AG08396 (cell line): ENCODE measurements at places on chromosomes 12 and 14.

DNA sequence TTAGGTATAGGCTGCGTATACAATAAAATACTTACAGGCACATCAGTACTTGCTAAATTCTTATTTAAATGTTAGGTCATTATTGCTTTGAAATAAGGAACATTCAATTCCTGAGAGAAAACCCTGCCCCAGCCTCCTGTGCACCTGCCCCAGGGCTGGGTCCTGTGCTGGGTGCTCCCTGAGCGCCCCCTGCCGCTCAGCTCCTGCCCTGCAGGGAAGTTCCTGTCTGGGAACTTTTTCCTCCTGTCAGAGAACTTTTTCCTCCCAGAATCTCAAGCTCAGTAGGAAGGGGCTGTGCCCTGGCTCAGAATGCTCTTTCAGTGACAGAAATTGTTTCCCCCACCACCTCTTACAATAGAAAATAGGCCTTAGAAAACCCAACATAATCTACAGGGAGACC is 751.1 kb downstream of the TMEM121 start:
- DNase-seq: no peak

DNA sequence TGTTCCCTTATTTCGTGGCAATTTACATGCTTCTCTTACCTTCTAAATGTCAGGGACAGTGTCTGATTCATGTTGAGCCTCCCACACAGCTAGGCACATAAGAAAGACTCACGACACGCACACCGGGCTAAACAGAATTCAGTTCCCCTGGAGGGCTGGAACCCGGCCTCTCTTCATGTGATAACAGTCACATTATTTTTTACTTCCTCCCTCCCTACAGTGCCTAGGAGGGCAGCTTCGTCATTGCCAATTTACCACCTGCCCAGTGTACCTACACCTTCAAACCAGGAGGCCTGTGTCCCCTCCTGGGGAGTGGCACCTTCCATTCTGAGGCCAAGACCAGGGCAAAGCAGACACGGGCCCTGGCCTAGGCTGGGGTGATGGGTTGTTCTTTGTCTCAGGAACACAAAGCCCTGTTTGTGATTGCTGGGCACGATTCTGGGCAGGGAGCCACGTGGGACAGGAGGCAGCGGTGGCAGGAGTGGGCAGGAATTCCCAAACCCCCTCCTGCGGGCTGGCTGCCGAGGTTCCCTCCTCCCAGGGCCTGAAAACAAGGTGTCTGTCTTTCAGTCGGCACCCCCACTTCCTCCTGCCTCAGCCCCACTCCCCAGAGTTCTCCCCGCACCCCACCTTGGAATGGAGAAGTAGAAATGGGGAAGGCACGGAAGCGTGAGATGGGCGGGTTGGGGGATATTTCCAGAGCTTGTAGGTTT is 6.8 kb upstream of the RASAL1 start:
- DNase-seq: no peak

DNA sequence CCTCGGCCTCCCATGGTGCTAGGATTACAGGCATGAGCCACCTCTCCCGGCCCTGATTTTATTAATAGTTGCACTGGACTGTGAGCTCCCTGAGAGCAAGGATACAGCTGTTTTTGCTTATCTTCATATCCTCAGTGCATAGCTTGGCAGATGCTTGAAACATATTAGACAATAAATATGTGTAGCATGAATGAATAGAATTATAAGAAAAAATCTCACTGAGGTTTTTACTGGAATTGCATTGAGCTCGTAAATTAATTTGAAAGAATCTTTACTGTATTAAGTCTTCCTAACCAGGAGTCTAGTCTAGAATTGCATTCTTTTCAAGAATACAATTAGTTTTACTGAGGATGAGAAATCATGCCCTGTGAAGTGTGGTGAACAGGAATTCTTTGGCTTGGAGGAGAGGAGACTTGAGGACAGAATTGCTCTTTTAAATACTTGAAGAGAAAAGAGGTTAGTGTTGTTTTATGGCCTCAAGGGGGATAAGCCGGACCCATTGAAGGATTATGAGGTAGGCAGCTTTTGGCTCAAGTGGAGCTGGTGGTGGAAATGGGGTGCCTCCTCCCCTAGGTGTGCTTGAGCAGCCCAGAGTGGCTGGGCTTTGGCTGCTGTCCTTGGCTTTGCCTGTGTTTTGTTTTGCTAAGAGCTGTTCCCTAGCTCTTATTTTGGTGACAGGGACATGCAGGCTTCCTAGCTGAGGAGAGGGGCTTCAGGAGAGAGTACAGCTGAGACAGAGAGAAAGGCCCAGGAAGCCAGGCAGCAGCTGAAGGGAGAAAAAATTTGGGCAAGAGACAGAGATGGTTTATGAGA is 34.0 kb downstream of the PLEKHD1 start:
- no peak for DNase-seq

- DNase-seq: no peak
These were observed 9.3 kb downstream of the PEBP1 start for GRCh38 chr12:118145113-118145797.

DNA sequence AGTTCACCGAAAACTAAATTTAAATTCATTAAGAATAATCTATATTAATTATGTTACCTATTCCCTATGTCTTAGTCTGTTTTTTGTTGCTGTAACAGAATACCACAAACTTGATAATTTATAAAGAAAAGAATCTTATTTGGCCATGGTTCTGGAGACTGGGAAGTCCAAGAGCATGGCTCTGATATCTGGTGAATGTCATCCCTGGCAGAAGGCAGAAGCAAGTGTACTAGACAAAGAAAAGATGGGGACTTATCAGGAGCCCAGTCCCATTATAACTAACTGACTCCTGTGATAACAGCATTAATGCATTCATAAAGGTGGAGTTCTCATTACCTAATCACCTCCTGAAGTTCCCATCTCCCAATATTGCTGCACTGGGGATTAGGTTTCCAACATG is 33.3 kb upstream of the BCAT1 start:
- no peak for DNase-seq

GRCh38 chr14:36857842-36858445 is 196.3 kb downstream of the PAX9 start:
- no peak for DNase-seq

DNA sequence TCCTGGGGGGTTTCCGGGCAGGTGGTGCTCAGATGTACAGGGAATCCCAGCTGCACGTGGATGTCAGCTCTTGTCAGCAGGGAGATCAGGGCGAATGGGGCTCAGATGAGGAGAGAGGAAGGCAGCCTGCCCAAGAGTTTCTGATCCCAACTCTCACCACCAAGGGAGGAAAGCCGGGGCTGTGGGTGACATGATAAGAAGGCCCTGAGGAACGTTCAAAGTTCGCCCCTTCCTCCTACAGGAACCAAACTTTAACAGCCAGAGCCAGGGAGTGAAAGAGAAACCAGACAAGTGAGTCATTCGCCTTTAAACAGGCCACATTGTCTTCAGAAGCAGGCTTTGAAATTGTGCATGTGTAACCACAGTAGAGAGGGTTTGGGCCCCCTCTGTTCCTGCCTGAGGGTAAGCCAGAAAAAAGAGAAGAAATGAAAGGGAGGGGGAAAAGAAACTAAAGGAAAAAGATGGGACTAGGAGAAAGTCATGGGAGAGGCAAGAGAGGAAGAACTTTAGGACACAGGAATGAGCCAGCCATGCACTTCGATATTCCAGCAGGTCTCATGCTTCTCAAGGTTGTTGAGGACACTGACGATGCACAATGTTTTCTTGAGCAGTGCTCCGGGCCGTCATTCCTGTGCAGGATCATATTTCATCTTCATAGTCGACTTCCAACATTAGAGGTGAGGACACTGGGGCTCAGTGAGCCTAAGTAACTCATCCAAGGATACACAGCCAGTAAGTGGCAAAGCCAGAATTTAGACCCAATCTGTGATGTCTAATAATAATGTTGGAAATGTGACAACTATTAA is 691.4 kb upstream of the TBX3 start:
- DNase-seq: peak; percentile 53

- DNase-seq: no peak
These were observed 370.3 kb downstream of the DAD1 start for GRCh38 chr14:22218728-22219127.

- DNase-seq: no peak
These were observed 6.3 kb upstream of the CDH24 start for GRCh38 chr14:23063601-23064000.

- DNase-seq: no peak
These were observed 34.9 kb upstream of the STON2 start for GRCh38 chr14:81435048-81435390.

- no peak for DNase-seq
These were observed 1035.6 kb upstream of the TMEM132C start for GRCh38 chr12:127231371-127231770.

GRCh38 chr12:51519755-51520154 is 71.3 kb upstream of the SCN8A start:
- DNase-seq: no peak

GRCh38 chr14:26528415-26529182 is 69.2 kb downstream of the NOVA1 start:
- DNase-seq: peak; percentile 3

DNA sequence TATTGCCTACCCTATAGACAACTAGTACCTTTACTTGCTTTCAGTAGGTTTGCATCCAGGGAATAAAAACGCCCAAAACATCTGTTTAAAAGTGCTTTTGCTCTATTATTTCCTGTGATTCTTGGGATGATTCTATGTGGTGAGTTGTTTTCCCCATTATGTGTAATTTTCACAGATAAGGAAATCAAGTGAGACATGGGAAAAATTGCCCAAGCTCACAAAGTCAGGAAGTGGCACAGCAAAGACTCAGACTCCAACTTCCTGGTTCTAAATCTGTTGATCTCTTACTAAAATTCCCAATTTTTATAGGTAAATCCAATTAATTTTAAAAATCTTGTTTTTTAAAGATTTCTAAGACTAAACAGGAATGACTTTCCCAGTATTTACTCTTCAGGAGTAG is 39.0 kb downstream of the NID2 start:
- no peak for DNase-seq

DNA sequence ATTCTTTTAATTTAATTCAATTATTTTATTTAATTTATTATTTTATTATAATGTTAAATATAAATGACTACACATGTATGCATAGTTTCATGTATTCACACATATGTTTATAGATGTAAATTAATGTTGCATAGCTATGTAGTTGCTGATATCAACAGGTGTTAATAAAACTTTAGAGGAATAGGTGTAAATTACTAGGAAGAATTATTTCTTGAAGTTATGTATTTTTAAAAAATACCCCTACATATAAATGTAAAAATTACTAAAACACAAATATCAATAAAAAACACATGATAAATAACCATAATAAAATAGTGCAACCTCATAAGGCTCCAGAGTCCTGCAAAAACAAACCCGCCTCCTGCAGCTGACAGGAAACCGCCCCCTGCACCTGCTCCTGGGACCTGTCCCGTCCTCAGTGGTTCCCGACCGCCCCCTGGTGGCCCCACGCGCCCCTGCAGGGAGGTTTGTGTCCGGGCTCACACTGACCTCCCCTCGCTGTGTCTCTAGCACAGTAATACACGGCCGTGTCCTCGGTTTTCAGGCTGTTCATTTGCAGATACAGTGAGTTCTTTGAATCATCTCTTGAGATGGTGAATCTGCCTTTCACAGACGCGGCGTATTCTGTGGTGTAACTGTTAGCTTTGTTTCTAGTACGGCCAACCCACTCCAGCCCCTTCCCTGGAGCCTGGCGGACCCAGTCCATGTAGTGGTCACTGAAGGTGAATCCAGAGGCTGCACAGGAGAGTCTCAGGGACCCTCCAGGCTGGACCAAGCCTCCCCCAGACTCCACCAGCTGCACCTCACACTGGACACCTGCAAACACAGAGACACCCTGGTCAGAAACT is 1264.0 kb downstream of the TMEM121 start:
- no peak for DNase-seq

GRCh38 chr14:97185186-97185585 is 388.0 kb downstream of the VRK1 start:
- DNase-seq: no peak

GRCh38 chr12:70837026-70837425 is 83.5 kb downstream of the PTPRR start:
- no peak for DNase-seq

DNA sequence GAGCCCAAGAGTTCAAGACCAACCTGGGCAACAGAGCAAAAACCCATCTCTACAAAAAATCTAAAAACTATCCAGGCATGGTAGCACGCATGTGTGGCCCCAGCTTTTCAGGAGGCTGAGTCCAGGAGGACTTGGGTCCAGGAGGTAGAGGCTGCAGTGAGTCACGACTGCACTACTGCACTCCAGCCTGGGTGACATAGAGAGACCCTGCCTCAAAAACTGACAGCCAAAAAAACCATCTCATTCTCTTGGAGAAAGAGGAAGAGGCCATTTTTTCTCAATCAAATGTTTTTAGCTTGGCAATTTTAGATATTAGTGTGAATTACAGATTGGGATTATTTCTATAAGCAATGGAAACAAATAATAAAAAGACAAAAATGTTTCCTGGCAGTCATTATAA is 38.2 kb downstream of the ZFC3H1 start:
- no peak for DNase-seq

DNA sequence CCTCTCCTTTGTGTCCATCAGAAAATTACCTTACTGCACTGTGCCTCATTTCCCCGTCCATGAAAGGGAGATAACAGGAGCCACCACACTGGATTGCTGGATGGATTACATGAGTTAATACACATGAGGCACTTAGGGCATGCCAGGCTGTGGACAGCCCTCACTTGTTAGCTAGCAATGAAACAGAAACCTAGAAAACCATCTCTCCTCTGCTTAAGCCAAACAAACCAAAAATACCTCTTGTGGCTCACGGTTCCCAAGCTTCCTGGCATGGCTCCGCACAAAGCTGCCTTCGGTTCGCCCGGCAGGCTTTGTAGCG is 660 bp upstream of the HCFC2 start:
- DNase-seq: no peak

- no peak for DNase-seq
These were observed 14.2 kb downstream of the BCL11B start for GRCh38 chr14:99257673-99258221.

DNA sequence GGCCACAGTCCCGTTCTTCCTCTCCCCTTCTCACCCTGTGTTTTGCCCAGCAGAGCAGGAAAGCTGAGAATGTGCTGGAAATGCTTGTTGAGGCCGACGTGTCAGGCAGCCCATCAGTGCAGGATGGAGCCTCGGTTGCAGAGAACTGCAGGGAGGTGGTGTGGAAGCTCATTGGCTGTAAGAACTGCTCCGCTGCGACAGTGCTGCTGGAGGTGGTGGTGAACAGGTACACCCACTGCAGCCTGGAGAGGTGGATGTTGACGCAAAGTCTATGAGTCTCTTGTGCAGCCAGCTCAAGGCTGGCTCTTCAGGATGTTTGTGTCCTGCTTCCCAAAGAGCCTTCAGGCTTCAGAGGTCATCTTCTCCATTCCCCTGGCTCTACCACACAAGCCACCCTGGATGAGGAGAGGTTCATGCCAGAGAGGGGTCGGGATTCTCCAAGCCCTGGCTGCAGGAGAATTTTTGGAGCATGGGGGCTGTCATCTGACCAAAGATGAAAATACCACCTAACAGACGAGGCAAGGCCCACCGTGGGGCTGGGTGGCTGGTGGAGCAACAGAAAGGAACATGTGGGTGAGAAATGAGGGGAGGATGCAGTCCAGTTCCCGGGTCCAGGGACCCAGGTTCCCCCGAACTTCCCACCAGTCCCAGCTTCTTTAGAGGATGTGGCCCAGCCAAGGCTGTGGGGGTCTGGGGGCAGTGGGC is 174.1 kb upstream of the PRMT8 start:
- DNase-seq: no peak

GRCh38 chr12:116196752-116197718 is 80.5 kb downstream of the MED13L start:
- DNase-seq: no peak
